ENCODE measurements at places on chromosomes 13 and 19.

DNA sequence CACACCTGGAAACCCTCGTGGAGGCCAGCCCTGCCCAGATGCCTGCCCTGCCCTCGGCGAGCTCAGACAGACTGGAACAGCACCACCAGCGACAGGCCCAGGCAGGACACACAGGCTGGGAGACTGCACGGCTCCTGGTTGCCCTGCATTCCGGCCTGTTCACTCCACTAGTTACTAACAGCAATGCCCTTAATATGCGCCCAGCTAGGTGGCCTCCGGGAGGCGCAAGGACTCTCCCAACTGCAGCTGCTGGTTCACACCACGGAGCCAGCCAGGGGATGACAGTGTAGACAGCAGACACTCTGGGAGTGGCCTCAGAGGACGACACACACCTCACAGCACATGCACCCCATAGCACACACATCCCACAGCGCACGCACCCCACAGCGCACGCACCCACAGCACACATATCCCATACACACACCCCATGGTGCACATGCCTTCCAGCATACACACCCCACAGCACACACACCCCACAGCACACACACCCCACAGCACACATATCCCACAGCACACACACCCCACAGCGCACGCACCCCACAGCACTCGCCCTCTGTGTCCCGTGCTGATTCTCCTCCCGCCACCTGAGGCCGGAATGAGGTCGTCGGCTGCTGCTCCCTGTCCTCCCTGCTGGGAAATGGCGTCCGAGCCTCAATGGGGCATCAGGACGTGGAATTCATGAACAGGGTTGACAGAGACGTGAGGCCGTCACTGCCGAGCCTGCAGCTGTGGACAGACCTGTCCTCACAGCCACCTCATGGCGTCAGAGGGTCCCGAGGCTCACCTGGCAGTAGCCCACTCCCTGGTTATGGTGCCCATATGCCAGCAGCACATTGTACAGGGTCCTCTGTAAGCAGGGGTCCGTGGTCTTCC lies 13.6 kb downstream of the GRTP1 start:
- DNase-seq: no peak

DNA sequence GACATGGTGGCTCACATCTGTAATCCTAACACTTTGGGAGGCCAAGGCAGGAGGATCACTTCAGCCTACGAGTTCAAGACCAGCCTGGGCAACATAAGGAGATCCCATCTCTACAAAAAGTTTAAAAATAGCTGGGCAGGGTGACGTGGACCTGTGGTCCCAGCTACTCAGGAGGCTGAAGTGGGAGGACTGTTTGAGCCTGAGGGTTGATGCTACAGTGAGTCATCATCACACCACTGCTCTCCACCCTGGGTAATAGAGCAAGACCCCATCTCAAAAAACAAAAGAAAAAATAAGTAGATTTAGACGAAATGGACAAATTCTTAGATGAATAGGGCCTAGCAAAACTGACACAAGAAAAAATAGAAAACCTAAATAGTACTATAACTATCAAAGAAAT lies 10.4 kb upstream of the GNG8 start:
- no peak for DNase-seq

GRCh38 chr13:65342541-65343337 lies 1887.4 kb downstream of the PCDH9 start:
- no peak for DNase-seq

DNA sequence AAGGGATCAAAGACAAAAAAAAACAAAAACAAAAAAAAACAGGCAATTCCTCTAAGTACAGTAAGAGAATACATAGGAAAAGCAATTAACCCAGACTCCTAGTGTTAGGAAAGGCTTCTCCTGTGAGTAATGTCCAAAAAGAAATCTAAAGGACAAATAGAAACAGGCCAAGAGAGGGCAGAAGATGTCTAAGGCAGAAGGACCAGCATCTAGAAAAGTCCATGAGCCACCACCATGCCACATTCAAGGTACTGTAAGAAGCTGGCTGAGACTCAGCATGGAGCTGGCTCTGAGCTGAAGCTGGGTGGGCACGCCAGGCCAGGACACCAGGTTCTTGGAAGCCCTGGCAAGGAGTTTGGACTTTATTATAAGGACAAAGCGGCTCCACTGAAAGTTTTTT lies 118.1 kb upstream of the FRY start:
- no peak for DNase-seq

DNA sequence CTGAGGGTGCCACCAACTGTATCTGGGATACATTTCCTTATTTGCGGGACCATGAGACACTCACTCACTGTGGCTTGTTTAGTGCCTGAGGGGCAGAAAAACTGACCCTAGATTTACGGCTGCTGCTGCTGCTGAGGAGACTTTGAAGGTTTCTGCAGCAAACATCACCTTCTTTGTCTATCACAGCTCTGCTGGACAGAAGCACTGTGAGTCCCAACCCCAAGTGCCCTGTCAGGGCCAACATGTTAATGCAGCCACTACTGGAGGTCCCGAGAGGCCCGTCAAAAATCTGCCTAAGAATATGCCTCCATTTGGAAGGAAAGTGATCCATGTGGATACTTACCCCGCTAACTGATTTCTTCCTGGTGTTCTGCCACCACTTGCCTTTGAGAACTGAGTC lies 37.3 kb upstream of the UBL3 start:
- DNase-seq: no peak

DNA sequence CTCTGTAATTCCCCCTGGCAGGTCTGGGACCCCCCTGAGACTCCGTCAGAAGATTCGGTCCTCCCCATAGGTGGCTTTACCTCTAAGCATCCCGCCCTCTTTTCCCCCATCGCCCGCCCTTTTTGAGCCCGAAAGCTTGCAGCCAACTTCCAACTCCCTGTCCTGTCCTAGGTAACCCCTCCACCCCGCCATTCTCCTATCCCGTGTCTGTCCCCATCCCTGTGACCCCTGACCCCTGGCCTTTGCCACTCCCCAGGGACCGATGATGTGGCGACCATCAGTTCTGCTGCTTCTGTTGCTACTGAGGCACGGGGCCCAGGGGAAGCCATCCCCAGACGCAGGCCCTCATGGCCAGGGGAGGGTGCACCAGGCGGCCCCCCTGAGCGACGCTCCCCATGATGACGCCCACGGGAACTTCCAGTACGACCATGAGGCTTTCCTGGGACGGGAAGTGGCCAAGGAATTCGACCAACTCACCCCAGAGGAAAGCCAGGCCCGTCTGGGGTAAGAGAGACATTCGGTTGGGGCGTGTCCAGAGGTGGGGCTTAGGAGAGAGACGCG lies 488 bp downstream of the RCN3 start:
- no peak for DNase-seq

GRCh38 chr19:45498411-45499195 lies at the start of gene PPM1N:
TSS of gene PPM1N (plus strand) at chr19:45498443. CDS start at chr19:45498473, 30 bp downstream.
- DNase-seq: peak; percentile 77

DNA sequence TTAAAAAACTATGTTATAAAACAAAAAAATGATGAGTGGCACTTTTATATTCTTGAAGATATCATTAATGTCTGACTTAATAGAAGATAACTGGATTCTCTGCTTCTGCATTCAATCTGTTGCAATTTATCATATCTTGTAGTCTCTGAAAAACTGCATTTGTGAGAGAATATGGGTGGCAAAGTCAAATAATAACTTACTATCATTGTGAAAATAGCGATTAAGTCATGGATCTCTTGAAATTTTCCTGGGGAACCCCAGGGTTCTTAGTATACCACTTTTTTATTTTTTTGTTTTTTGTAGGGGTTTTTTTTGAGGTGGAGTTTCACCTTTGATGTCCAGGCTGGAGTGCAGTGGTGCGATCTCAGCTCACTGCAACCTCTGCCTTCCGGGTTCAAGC lies 127.1 kb downstream of the STOML3 start:
- no peak for DNase-seq

DNA sequence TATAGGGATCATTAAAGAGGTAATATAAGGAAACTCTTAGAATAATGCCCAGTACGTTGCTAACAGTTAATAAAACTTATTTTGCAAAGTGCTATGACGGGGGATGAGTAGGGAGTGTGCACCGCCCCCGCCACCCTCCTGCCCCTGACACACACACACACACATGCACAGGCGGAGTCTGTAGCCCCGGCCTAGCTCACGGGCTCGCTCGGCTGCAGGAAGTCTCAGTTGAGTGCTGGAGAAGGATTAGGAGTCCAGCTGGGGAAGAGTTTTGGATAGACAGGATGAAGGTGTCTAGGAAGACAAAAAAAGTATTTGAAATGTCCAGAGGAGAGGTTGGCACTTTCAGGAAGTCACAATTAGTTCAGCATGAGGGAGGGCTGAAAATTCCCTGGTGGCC lies 21.5 kb downstream of the GSX1 start:
- DNase-seq: no peak

- no peak for DNase-seq
Observed at GRCh38 chr13:56066321-56066720, 1074.4 kb upstream of the PRR20A start.

DNA sequence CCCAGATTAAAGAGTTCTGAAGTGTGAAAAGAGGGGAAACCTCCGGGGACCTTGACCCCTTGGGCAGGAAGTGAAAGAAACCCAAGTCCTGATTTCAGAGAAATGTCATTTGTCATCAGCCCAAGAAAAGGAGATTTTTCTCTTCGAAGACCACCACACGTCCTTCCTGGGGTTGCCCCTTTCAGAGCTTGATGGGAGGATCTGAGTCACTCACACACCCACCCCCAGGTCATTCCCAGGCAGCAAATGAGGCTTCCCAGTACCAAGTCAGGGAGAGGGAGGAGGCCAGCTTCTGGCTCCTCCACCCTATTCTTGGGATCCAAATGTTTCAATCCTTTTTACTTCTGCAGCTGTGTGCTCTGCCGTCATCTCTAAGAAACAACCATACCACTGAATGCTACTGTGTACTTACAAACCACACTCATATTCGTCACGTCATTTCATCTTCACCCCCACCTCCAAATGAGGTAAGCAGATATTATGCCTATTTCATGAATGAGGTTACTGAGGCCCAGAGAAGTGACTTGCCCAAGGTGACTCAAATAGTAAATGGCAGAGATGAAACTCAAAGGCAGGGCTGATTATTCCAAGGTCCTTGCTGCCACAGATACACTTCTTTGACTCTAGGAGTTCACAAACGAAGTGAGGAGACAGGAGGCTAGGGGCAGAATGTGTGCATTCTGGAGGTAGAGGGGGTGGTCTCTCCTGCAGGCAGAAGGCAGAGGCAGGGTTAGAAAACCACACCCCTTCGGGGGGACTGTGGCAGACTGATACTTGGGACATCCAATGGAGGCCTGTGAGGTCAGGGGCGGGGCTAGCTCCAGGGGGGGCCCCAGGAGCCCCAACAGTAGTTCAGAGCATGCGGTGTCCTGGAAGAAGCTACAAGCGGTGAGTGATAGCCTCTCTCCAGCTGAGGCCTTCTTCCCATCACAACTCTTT lies 5.0 kb upstream of the KMT2B start:
- DNase-seq: peak; percentile 88

- DNase-seq: no peak
Observed at GRCh38 chr19:50465986-50466705, 10.2 kb upstream of the EMC10 start.

GRCh38 chr13:70932511-70932910 lies 824.3 kb upstream of the KLHL1 start:
- DNase-seq: no peak

DNA sequence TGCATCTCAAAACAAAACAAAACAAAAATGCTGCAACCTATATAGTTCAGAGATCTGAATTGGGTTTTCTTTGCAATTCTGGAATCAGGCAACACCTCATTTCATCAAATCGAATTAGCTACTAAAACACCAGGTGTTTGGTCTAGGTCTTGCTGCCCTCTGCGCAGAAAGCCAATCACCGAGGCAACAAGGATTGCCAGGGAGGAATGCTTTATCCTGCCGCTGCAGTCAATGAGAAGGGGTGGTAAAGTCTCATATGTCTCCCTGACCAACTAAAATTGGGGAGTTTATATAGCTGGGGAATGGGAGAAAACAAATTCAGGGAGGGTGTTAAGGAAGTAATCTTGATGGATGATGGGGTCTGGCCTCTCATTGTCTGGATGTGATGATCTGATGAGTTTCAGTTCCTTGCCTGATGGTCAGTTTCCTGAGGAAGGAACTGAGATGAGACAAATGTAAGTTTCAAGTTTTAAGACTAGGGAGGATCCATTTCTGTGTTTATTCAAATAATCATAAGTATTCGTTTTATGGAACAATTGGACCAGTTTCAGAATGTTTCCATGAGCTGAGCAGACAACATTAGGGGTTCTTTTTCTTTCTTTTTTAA lies 5.0 kb upstream of the YJU2 start:
- DNase-seq: no peak

DNA sequence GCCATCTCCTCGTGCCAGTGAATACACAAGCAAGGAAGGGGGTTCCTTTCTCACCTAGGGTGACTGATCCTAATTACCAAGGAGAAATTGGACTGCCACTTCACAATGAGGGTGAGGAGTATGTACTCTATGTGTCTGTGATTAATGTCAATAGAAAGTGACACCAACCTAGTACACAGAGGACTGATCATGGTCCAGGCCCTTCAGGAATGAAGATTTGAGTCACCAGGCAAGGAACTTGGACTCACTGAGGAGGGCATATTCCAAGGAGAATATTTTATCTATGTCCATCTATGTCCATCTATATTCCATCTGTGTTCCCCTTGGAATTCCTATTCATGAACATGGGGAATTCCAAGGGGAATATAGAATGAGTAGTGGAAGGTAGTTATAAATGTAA lies 9.2 kb upstream of the ALOX5AP start:
- DNase-seq: no peak

GRCh38 chr19:7678971-7679751 lies 1.5 kb upstream of the TRAPPC5 start:
- DNase-seq: peak; percentile 64

DNA sequence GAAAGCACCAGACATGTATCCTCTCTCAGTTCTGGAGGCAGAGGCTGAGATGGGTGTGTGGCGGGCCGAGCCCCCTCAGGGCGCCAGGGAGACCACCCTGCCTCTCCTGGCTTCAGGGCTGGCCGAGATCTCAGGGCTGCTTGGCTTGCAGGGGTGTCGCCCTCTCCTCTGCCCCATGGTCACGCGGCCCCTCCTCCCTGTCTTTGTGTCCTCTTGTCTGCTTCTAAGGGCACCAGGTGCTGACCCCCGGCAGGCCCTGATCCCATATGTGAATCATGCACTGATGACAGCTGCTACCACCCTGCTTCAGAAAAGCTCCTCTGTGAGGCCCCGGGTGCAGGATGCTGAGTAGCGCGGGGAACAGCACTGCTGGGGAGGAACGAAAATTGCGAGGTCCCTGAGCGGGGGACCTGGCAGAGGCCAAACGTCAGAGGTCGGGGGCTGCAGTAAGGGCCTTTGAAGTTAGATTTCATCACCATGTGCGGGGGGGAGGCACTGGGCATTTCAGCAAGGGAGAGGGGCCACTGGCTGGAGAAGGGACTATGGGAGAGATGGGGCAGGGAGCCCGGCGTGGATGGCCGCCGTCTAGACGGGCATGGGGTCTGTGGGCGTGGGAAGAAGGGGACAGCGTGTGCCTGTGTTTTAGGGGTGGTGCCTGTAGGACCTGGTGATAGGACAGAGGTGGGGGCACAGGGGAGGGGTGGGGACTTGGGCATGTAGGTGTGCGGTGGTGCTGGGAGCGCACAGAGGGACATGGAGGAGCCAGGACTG lies 125.2 kb downstream of the KDM4B start:
- no peak for DNase-seq

DNA sequence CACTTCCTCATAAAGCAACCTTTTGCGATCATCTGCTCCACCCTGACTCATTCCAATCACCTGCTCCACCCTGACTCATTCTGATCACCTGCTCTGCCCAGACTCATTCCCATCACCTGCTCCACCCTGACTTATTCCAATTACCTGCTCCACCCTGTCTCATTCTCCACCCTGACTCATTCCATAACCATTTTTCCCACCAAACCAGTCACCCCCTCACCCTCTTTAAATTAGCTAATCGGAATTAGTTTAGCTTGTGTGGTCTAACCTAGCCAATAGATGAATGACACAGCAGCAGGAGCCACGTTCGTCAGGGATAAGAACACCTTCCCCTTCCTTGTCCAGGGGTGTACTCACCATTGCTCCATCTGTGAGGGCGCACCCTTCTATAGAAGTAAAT lies 134.0 kb downstream of the COG6 start:
- no peak for DNase-seq
